NCI-H345 (cell line): ENCODE measurements at places on chromosomes 11 and 22.

DNA sequence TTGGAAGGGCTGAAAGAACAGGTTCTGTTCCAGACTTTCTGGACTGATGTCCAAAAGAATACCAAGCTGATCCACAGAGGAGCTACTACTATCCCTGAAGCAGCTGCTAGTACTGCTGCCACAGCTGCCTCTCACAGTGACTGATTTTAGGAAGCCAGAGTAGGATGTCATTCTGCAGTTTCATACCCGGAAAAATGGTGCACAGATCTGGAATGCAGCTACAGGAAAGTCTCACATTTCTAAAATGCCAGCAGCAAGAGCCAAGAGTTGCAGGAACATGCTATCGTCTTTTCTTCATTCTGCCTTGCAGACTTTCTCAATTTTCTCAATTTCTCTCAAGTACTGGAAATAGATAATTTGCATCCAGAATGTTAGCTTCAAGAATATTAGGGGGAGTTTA, 19.4 kb upstream of the CCDC179 start:
- DNase-seq: no peak

DNA sequence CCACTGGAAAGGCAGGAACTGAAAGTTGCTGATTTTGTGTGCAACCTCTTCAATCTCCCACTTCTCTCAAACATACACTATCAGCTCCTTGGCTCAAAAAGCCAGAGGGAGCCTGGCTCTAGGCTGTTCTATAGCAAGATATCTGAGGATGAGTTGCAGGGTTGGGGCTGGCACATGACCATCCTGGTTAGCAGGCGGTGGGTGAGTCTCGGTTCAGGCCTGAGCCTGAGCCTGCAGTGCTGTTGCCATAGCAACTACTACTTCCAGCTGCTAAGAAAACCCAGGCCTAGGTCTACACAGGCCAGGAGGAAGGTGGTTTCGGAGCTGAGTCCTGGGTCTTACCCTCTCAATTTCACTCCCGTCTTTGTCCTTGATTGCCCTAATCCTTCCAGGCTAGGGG, 39.0 kb downstream of the CWC15 start:
- no peak for DNase-seq

DNA sequence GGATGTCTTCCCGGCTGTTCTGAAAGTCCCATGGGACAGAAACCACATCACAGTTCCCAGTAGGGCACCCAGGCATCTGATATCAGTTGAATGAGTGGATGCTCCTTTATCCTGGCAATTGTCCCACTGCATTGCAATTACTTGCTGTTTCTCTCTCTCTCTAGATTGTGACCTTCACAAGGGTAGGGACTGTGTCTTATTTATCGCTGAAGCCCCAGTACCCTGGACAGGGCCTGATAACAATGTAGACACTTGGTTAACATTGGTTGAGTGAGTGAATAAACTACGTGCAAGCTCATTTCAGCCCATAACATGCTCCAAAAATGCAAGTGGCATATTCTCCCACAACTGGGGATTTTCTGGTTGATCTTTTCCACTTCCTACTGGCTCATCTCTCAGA, 193.7 kb upstream of the NARS2 start:
- no peak for DNase-seq

DNA sequence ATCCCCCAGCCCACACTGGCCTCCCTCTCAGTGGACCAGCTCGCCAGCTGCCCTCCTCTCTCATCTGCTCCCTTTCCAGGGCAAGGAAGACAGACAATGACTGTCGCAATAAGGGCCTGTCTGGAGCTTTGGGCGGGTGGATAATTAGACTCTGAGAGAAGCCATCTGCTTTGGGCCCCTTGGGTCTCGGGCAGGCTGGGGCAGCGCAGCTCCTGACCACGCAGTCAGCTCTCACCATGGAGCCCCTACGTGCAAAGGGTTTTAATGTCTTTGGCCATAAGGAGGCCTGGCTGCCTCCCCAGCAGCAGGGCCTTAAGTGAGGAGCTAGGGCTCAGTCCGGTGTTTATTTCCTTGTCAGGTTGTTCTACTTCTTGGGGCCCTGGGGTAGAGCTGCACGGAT, 153.9 kb downstream of the CHST1 start:
- no peak for DNase-seq

DNA sequence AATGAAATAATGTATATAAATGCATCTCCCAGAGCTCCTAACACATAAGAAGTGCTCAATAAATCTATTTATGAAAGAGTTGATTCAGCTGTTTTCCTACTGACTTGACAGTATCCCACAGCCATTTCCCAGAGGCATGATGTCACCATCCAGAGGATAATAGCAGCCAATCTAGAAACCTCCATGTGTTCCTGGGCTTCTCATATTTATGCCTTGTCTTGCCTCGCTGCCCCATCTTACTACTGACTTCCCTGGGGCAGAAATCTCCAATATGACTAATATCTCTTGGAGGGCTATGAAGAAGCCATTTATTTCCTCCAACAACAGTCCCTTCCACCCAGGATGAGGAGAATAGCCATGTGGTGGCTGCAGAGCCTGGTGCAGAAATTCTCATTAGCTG, 115.4 kb upstream of the NAV2 start:
- DNase-seq: no peak

DNA sequence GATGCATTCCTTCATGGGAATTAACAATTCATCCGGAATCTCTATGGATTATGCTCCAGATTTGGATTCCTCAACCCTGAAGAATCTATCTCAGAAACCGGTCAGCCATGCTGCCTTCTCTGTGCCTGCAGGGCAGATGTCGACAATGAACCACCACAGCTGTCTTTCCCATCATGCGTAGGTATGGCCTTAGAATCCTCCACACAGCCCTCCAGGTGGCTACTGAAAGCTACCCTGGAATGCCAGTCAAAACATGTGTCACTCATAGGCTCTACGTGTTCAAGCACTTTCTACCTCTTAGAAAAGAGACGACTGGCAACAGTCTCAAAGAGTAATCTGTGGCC, 19.4 kb downstream of the MAML2 start:
- DNase-seq: no peak

- DNase-seq: no peak
Observed at GRCh38 chr11:66625041-66625751, 8.8 kb downstream of the RBM14 start.

GRCh38 chr11:117979481-117980211, 6.5 kb upstream of the IL10RA start:
- DNase-seq: no peak

DNA sequence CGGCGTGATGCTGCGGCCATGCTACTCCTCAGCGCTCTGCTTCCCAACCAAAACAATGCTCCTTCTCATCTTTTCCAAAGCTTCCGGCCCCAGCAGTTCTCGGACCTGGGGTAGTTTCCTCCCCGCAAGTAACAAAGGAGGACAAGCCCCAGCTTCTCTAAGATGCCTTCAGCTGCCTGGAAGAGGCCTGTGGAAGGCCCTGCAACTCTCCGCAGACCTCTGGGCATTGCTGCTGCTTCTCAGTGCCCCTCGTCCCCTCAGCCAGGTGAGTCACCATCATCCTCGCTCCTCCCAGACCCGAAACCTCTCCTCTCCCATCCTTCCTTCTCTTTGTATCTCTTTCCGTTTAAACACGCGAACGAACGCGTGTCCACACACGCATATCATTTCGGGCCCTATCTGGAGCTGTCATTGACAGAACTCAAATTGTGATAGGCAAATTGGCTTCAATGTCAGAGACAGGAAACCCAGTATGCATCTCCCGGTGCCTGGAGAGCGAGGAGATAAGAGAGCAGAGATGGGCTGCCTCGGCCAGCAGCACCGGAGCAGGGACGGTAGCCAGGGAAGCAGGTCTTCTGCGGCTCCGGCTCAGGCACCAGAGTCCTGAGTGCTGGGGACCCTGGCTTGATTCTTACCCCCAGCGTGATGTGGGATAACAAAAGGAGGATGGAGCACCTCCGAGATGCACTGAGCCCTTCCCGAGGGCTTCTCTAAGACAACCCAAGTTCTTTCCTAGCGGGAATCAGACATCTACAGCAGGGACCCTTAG, 22.0 kb upstream of the JAM3 start:
- no peak for DNase-seq

GRCh38 chr11:117239295-117239694, 6.8 kb downstream of the RNF214 start:
- DNase-seq: no peak

DNA sequence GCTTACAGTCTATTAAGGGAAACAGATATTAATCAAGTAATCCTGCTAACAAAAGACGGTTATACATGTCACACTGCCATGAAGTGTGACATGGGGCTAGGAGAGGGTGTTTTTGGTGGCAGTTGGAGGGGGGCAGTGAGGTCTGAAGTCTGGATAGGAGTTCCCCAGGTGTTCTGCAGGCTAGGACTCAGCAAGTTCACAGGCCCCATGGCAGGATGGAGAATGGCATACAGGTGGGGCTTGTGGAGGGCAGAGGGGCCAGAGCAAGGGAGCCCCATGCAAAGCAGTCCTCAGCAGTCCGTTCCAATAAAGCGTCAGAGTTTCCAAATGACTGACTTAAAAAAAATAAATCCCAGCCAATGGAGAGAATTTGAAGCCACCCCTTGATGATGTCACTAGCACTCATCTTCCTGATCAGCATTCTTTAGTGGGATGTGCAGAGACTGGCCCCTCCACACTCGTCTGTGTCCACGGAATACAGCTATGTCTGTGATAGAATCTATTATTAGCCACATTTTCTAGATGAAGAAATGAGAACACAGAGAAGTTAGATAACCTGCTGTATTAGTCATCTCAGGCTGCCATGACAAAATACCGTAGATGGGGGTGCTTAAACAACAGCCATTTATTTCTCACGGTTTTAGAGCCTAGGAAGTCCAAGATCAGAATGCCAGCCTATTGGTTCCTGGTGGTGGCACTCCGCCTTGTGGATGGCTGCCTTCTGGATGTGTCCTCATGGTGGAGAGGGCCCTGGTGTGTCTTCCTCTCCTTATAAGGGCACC, 32.6 kb downstream of the PRDM11 start:
- no peak for DNase-seq

DNA sequence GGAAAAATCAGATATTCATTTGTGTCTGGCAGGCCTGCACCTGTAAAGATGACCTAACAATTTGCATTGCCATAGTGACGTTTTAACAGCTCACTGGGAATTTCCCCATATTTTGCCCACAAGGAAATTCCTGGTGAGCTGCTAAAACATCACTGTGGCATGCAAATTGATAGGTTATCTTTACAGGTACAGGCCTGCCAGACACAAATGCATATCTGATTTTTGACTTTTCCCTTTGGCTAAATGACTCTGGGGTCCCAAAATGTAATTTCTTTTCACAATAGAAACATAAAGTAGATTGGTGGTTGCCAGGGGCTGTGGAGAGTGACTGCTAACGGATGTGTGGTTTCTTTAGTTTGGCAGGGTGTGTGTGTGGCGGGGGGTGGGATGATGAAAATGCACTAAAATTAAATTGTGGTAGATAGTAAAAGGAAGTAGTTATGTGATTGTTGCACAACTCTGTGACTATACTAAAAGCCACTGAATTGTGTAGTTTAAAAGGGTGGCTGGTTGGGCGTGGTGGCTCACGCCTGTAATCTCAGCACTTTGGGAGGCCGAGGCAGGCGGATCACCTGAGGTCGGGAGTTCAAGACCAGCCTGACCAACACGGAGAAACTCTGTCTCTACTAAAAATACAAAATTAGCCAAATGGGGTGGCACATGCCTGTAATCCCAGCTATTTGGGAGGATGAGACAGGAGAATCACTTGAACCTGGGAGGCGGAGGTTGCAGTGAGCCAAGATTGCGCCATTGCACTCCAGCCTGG, 18.5 kb upstream of the FEZ1 start:
- no peak for DNase-seq

DNA sequence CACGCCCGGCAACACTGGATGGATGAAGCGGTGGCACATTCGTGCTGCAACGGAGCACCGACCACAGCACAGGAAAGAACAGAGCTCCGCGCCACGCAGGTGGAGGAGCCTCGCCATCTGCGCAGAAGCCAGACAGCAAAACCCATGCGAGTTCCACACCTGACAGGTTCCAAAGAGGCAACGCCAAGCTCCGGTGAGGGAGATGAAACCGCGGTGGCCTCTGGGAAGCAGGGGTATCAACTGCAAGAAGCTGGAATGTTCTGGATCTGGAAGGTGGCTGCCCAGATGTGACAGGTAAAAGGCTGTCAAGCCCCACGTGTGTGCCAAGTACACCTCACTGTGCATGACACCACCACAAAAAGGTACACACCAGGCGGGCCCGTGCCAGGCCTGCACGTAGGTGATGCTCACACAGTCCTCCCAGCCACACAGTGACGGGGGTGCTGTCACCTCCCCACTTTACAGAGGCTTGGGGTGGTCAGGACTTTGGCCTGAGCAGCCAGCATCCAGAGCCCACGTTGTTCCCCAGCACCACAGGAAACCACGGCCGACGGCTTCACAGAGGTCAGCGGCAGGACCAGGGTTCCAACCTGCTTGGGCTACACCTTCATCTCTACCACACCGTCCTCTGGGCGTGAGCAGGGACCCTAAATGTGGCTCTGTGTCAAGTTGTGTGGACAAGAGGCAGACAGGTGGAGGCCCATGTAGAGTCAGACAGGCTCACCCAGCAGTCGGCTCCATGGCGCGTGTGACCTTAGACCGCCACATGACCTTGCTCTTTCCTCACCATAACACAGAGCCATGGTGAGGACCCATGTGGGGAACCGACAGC, 19.7 kb upstream of the EFCAB6 start:
- DNase-seq: no peak

DNA sequence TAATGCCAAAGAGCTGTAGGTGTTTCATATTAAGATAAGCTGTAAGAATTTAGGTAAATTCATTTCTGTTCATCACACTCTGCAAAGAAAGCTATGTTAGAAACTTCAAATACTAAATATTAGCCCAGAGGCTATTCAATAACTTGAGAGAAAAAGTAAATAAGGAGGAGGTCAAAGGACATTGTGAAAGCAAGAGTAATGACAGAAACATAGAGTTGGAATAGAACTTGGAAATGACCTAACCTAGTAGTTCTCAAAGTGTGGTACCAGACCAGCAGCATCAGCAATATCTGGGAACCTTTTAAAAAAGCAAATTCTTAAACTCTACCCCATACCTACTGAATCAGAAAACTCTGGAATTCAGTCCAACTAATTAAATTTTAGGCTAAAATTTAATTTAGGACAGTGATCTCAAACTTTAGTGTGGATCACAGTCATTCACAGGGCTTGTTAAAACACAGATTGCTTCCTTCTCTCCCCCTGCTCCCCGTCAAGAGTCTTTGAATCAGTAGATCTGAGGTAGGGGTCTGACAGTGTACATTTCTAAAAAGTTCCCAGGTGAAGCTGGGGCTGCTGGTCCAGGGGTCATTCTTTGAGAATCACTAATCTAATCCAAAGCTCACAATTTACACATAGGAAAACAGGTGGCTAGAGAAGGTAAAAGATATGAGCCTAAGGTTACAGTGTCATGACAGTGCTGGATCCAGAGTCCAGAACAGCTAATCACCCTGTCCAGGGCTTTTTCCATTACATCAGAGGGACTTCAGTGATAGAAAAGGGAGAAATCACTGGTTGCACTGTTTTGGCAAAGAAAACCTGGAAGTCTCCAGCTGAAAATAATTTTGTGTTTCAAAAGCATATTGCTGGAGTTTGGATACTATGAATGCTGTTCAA, 241.1 kb downstream of the SOX6 start:
- no peak for DNase-seq

DNA sequence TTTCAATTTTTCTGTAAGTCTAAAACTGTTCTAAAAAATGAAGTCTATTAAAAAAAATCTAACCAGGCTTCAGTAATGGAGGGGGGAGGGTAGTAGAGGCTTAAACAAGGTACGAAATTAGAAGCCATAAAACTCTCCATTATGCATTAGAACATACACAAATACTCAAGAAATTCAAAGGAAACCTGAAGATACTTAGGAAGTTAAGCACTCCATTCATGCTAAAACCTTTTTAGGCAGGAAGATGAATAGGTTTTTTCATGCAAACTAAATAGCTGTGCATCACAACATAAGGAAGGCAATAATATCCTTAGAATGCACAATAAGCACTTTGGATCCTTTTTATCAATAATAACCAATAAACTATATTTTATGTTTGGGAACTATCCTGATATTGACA, 2.4 kb downstream of the RAB6A start:
- DNase-seq: no peak
